Cortex of kidney (tissue), 1 donor: ENCODE measurements at places on chromosomes 12 and 14.

GRCh38 chr14:65174783-65175182, 72.5 kb upstream of the MAX start:
- no peak for DNase-seq

GRCh38 chr14:31926652-31927347, 150.3 kb upstream of the ARHGAP5 start:
- no peak for DNase-seq

GRCh38 chr12:21655591-21655990, 2.1 kb downstream of the LDHB start:
- no peak for DNase-seq

GRCh38 chr14:69754487-69754886, 12.5 kb upstream of the SRSF5 start:
- no peak for DNase-seq

DNA sequence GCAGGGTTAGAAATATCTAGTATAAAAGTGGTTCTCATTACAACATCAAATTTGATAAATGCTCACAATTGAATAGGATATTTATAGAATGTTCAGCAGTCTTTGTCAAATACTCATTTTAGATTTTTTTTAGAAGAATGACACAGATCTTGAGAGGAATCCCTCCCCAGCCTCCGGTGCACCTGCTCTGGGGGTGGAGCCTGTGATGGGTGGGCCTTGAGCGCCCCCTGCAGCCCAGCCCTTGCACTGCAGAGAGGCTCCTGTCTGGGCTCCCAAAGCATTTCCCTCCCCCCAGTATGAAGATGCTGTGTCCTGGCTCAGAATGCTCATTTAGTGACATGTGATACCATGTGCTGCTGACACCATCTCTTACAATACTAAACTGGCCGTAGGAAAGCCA, 792.3 kb downstream of the TMEM121 start:
- DNase-seq, result no peak

DNA sequence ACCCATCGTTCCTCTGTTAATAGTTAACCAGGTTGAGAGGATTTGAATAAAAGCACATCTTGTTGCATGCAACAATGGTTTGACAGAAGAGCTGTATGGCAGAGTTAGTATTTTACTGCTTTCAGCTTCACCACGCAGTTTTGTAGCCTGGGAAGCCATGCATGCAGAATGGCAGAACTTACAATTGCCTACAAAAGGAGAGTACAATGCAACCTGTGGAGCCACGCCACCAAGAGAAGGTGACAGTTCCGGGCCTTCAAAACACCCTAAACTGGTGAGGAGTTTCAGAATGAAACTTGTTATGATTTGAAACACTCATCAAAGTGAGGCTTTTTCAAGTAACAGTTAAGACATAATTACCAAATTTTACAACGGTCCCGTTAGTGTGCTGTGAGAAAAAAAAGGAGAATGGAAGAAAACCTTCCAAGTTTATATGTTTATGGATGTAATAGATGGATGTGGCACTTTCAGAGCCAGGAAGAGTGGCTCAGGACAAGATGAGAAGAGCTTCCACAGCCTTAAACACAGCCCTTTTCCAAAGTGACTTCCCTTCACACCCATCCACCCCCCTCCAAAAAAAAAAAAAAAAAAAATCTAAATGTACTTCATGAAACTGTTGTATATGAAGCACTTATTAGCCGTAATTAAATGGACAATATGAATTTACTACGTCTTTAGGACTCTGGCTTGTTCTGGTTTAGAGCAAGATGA, 158.7 kb downstream of the EGLN3 start:
- no peak for DNase-seq

- DNase-seq, result no peak
These were observed 232.0 kb downstream of the BTG1 start for GRCh38 chr12:91913651-91914050.

GRCh38 chr14:35079742-35080141, 33.7 kb downstream of the FAM177A1 start:
- no peak for DNase-seq

- DNase-seq, result no peak
These were observed 214.4 kb upstream of the ALG10B start for GRCh38 chr12:38102197-38102596.
